ENCODE measurements at places on chromosomes 4 and X.

GRCh38 chr4:84837751-84838150 is 128.7 kb downstream of the WDFY3 start:
- no peak for DNase-seq

DNA sequence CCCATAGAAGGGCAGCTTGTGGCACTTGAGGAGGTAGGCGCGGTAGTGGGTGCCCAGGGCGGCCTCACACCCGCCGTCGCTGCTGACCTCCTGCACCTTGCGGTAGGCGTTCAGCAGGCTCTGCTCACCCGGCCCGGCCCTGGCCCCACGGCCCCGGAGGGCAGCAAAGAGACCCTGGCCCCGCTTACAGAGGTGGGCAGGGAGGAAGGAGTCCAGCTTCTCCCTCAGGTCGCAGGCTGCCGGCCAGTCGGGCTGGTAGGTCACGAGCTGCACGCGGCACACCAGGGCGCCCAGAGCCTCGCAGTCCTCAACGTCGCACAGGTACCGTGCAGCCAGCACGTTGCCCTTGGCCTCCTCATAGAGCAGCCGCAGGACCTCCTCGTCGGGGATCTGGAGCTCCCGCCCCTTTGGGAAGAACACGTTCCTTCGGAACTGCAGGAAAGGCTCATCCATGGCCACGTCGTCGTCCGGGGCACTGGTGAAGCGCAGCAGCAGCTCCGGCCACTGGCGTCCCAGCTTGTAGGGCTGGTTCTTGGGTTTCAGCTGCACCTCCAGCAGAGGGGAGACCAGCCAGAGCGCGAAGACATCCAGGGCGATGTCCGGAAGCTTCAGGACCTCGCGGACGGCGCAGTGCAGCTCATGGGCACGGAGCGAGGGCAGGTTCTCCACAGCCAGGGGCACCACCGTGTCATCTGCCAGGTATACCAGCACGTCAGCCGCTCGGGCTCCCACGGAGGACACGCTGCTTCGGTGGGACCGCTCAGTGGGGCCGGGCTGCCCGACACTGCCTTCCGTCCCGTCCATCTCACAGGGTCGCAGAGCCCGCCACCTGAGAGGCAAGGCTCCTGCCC is 17.1 kb upstream of the LAS1L start:
- no peak for DNase-seq

DNA sequence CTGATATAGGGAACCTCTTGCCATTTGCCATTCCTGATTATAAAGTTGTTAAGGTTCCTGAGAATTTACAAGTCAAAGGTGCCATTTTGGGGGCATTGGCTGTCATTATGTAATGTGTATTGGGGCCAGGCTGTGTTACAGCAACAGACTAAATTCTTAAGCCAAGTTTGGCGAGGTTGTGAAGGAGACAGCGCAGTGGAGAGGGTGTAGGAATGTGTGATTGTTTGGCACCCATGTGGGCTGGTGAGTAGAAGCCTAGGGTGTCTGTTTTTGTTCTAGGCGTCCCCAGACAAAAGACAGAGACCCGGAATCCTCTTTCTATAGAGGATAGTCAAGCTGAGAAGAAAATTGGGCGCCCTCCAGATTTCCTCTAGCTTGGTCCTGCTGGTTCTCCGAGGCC is 2535.3 kb downstream of the PCDH7 start:
- DNase-seq = no peak

GRCh38 chr4:147050356-147050765 is 104.7 kb upstream of the TTC29 start:
- no peak for DNase-seq

DNA sequence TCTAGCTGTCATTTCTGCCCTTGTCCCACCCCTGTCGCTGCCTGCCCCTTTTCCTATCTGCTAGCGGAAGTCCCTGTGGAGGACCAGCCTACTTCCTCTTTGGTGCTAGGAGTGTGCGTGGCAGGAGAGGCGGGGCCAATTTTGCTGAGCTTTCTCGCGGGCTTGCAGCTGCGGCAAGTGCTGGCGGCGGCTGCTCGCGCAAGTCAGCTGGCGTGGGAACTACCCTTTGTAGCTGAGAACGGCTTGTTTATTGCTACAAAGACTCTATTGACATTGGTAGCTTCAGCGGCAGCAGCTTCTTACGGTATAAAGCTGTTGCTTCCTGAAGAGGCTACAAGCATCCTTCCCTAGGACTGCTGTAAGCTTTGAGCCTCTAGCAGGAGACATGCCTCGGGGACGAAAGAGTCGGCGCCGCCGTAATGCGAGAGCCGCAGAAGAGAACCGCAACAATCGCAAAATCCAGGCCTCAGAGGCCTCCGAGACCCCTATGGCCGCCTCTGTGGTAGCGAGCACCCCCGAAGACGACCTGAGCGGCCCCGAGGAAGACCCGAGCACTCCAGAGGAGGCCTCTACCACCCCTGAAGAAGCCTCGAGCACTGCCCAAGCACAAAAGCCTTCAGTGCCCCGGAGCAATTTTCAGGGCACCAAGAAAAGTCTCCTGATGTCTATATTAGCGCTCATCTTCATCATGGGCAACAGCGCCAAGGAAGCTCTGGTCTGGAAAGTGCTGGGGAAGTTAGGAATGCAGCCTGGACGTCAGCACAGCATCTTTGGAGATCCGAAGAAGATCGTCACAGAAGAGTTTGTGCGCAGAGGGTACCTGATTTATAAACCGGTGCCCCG is at the start of gene MAGEH1:
Gene MAGEH1 (plus strand): TSS at position 138 of the 843 bp plus-strand sequence. CDS start 248 bp downstream, at position 386.
- peak; percentile 77 for DNase-seq

DNA sequence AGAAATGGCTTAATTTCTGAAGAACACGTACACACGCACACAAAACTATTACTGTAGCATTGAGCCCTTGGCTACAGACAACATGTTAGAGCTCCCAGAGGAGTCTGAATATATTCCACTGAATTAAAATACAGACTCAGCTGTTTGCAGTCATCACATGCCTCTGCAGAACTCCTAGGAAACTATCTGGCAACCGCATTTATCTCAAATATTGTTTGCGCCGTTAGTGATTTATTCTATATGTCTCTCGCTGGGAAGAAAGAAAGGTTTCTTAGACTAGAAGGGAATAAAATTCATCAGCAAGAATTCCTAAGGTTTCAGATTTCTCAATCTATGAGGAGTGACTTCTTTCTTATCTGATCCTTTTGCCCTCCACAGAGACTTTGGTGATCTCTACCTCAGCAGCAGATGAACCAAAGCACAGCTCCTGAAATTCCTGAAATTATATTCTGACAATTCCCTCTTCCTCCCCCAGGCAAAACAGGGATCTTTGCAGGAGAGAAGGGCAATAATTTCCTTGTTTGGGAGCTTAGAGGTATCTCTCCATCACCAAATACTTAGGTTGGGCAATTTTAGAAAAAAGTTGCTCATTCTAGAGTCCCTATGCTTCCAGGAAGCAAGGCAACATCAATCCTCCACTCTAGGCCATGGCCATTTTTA is 199.2 kb downstream of the APBB2 start:
- DNase-seq = no peak

DNA sequence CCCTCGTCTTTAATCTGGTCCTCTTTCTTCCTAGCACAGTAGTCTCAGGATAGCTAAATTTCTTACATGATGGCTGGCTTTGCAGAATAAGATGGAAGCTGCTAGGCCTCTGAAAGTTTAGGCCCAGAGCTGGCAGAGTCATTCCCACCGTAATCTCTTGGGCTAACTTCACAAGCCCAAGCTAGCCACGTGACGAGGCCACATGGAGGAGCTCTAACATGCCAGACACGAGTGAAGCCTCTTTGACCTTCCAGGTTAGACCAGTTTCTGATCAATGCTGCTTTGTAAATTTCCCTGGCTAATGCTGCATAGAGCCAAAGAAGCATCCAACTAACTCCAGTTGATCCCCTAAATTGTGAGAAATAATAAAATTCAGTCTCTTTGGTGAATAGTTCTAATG is 9.5 kb upstream of the CENPE start:
- DNase-seq = no peak

DNA sequence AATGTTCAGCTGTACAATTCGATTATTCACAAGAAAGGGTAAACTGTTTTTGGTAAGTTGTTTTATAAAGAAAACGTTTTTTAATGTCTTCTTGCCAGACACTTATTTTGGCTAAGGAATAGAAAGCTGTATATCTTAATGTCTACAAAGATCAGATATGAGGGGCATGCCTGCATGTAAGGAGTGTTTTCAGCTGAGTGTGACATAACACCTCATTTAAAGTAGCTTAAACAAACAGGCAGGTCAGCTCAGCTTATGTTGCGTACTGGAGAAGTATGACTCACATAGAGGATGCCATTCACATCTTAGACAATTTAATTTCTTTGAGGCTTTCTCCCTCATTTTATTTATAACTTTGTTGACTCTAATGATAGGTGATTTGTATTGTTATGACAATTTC is 30.4 kb downstream of the LAMTOR3 start:
- peak; percentile 17 for DNase-seq

- DNase-seq = no peak
Observed at GRCh38 chrX:17012465-17012864, 66.0 kb downstream of the REPS2 start.

DNA sequence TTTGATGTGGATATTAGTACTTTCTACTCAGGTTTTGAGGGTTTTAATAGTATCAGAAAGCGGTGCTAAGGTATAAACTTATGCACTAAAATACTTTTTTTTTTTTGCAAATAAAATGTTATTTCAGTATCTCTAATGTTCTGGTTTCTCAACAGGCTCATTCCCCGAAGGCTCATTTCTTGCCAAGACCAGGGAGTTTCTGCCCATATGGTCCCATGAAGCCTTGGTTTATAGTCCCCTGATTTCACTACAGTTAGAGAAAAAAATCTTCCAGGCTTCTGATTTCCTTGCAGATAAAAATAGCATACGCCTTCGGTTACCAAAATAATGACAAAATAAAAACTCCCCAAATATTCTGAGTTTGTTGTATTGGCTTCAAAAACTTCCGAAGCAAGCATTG is 814.2 kb upstream of the PABPC4L start:
- no peak for DNase-seq

- no peak for DNase-seq
Observed at GRCh38 chrX:125205918-125206665, 113.6 kb upstream of the TEX13C start.

GRCh38 chr4:48275247-48275646 is 5.6 kb upstream of the TEC start:
- peak; percentile 45 for DNase-seq

- no peak for DNase-seq
Observed at GRCh38 chr4:90306810-90307209, 179.6 kb downstream of the CCSER1 start.

DNA sequence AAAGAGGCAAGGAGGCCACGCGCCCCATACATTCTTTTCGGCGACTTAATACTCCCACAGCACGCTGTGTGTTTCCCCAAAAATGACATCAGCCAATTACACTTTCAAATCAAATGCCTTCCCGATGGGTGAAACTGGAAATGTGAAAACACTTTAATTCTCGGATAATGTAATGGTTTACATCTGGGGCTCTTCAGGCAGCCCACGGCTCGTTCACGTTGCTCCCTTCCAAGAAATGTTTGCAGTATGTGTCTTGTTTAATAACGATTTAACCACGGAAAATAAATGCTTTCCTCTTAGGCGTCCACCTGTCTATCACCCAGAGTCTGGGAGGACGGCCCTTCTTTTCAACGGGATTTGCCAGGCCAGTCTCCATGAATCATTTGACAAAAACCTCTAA is 272.5 kb downstream of the SHOX start:
- no peak for DNase-seq

GRCh38 chr4:139153411-139154133 is 23.4 kb downstream of the ELF2 start:
- DNase-seq = no peak

DNA sequence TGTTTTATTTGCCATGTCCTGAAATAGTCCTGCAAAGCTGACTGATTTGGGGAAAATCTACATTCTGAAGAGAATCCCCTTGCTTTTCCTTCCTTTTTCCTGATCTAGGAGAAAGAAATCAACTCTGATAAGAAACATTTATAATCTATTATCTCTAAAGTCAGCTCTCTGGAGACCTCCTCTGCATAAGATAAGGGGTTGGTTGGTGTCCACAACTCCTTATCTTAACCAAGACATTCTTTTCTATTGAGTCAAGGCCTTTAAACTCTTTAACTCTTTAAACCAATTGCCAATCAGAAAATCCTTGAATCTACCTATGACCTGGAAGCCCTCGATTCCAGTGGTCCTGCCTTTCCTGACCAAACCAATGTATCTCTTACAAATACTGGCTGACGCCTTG is 373.6 kb upstream of the RASGEF1B start:
- no peak for DNase-seq

DNA sequence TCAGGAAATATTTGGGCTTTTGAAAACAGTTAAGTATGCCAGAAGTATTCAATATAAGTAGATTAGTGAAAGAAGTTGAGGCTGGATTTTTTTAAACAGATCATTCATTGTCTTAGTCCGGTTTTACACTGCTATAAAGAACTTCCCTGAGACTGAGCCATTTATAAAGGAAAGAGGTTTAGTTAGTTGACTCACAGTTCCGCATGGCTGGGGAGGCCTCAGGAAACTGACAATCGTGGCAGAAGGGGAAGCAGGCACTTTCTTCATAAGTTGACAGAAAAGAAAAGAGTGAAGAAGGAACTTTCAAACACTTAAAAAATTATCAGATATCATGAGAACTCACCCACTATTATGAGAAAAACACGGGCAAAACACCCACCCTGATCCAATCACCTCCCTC is 31.1 kb upstream of the CYLC1 start:
- DNase-seq = no peak
